ENCODE measurements at places on chromosomes 5 and 9.
A peak's percentile ranks its signal among the peaks of the same experiment; 100 is the strongest.

DNA sequence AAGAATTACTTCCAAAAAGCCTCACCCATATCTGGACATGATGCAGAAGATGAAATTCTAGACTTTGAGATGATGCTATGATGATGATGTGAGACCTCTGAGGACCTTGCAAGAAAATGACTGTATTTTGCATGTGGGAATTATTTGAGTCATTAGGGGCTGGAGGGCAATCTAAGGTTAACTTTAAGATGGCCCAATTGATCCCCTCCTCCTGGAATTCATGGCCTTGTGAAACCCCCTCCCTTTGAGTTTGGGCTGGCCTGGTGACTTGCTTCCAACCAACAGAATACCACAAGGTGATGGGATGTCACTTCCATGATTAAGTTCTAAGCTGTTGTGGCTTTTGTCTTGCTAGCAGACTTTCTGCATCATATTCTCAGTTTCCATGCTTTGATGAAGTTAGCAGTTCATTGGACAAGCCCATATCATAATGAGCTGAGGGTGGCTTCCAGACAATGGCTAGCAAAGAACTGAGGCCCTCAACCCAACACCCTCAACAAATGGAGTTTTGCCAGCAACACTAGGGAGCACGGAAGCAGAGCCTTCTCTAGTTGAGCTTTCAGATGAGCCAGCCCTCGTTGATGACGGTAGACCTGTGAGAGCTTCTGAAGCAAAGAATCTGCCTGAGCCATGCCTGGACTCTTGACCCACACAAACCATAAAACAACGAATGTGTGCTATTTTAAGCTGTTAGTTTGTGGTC, 7.4 kb upstream of the AMACR start:
- no peak for DNase-seq

GRCh38 chr5:111829701-111830100, 72.7 kb upstream of the NREP start:
- peak; percentile 92 for DNase-seq

- peak; percentile 1 for DNase-seq
Observed at GRCh38 chr9:10612641-10613398, at the start of gene PTPRD. Gene PTPRD (minus strand): TSS chr9:10613002.

DNA sequence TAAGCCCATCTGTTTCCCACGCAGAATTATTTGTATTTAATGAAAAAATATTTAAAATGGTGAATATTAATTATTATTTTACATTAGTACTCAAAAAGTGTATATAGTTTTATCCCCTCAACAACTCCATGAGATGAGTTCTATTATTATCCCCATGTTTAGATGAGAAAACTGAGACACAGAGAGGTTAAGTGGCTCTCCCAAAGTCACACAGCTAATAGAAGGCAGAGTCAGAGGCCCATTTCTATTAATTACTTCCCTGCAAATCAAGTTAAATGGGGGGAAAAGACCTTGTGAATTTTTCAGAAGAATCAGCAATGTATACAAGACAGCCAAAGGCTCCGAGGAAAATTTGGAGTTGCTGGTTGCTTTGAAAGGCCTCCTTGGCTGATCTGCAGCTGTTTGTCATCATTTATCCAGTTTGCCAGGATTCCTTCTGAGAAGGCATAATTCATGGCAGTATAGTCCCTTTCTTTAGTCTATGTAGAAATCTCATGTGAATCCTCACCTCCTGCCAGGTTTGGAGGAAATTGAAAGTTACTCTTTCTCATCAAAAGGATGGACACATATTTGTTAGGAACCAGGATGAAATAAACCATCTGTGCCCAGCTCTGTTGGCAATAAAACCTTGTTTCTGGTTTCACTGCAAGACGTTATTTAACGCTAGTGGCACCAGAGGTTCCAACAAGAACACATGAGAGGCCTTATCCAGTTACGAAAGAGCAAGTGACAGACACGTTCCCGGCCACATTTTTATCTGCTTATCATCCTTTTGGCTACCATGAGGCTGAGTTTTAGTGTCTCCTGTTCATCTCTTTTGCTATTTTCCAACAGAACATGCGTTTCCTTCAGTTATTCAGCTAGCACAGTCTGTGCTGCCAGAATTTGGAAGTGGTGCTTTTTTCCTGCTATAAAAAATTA, 621 bp downstream of the FYB1 start:
- DNase-seq, result peak; percentile 19

GRCh38 chr9:120377268-120378159, 202.5 kb downstream of the CDK5RAP2 start:
- peak; percentile 45 for DNase-seq

GRCh38 chr5:160504906-160505305, 83.3 kb downstream of the PTTG1 start:
- no peak for DNase-seq

DNA sequence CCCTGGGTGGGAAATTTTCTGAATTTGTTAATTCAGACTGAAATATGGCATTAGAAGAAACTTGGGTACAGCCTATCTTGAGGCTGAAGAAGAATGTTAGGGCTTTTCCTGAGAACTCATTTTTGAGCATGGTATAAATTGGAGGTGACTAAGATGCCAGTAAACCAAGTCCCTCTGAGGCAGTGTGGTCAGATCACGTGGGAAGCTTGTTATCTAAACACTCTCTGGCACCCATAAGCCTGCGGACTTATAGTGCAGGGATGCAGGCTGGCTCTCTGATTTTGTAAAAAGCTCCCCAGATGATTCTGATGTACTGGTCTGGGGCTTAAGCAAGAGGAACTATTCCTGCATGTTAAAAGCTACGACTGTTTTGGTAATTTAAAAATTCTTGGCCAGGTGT, 34.3 kb downstream of the MTMR12 start:
- peak; percentile 61 for DNase-seq

DNA sequence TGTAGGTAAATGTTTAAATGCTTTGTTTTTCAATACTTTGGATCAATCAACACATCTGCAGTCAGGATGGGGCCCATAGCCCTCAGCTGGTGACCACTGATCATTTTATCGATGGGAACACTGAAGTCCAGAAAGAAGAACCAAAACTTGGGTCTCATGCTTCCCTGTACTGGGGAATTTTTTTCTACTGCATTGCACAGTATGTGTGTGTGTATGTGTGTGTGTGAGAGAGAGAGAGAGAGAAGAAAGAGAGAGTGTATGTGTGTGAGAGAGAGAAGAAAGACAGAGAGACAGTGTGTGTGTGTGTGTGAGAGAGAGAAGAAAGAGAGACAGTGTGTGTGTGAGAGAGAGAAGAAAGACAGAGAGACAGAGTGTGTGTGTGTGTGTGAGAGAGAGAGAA, 202.9 kb upstream of the MSX2 start:
- DNase-seq, result no peak

DNA sequence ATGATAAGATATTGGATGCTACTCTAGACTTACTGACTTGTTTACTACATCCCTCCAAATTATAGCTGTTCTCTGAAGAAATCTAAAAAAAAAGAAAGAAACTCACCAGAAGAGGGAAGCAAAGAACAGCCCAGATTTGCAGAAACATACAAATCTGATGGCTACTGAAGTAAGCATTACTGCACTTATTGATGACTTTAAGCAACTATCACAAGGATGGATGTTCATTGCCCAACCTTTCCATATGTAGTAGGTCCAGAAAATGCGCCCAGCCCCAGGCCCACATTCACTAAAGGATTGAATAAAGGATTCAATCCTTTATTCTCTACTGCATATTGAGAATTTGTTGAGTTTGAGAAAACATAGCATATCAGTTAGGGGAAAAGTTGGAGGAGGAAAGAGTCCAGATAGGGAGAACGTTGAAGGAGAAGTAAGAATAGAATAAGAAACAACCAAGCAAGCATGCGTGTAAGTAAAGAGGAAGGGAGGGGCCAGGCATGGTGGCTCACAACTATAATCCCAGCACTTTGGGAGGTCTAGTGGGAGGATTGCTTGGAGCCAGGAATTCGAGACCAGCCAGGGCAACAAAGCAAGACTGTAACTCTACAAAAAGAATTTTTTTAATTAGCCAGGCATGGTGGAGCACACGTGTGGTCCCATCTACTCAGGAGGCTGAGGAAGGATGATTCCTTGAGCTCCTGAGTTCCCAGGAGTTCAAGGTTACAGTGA, 33.8 kb upstream of the DTWD2 start:
- peak; percentile 31 for DNase-seq

- DNase-seq, result no peak
Observed at GRCh38 chr5:150256410-150257064, 33.0 kb downstream of the CAMK2A start.

- DNase-seq, result no peak
Observed at GRCh38 chr5:170571875-170572852, 68.3 kb downstream of the KCNIP1 start.

DNA sequence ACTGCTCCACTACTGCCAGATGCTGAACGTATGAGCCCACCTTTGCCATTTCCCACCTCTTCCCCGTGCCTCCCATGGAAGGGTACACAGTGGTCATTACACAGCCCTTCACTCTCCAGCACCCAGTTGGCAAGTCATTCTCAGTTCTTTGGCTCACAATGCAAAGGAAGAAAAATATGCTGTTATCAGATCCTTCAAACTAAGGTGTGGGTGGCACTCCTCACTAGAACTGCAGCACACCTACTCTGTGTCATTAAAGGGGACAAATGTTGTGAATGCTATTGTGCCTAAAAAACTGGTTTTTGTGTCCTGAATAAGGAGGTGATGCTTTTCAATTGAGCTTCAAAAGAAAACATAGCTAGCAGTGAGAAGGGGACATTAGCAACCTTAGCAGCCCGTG, 183.1 kb upstream of the SNX2 start:
- DNase-seq, result no peak

GRCh38 chr5:178310130-178310865, 77.7 kb upstream of the PHYKPL start:
- no peak for DNase-seq

DNA sequence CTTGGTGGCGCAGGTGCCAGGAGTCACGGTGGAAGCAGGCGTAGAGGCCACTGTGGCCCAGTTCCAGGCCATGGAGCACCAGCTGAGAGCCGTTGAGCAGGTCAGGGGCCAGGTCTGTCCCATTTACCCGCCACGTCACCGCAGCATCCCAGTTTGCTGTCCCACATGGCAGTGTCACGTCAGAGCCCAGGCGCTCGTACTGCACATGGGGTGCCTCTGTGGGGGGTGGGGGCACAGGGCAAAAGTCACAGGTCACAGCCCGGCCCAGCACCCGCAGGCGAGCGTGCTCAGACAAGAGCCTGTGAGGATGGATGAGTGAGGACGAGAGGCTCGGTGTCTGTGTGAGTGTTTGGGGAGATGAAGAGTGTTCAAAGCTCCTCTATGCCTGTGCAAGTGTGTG, 24.9 kb downstream of the CNTFR start:
- DNase-seq, result no peak

GRCh38 chr9:135204177-135204576, 116.7 kb downstream of the OLFM1 start:
- no peak for DNase-seq

DNA sequence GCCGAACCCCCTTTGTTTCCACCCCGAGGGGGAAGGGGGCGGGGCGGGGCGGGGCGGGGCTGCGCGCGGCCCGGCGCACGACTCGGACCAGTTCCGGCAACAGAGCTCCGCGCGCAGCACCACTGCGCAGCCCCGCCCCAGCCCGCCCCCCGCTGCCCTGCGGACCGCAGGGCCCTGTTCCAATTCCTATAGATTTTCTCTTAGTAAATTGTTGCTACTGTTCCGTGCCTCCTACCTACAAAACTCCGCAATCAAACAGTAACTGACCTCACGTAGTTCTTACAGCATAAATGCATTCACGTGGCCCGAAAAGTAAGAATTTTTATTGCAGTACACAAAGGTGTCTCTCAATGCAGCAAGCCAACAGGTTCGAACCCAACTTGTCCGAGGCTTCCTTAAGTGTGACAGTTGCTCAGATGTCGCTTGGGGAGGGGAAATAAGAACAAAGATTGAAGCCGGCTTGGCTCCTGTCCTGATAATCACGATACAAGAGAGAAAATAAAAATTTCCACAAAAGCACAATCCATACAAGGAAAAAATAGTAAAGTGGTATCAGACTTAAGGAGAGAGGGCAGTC, 1.2 kb upstream of the RNF38 start:
- peak; percentile 83 for DNase-seq

Data from EL (cell line).